ENCODE measurements at places on chromosomes 1 and 21.

GRCh38 chr1:166796620-166797236 is 42.5 kb upstream of the POGK start:
- DNase-seq: no peak

DNA sequence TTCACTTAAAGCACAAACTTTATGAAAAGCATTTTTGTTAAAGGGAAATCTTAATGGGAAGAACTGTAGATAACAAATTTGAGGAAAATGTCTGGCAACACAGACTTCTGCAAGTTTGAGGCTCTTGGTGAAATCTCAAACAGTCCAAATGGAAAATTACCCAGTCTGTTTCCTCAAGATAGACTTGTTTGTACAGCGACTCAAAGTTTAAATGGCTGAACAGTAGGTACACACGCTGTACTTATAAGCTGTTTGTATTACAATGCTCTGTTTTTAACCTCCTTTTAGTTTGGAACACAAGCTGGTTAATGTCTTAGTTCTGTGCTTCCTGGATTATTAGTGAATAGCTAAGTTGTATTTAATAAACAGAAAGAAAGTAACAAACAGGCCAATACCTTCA is 217.1 kb downstream of the NFIA start:
- DNase-seq: no peak

DNA sequence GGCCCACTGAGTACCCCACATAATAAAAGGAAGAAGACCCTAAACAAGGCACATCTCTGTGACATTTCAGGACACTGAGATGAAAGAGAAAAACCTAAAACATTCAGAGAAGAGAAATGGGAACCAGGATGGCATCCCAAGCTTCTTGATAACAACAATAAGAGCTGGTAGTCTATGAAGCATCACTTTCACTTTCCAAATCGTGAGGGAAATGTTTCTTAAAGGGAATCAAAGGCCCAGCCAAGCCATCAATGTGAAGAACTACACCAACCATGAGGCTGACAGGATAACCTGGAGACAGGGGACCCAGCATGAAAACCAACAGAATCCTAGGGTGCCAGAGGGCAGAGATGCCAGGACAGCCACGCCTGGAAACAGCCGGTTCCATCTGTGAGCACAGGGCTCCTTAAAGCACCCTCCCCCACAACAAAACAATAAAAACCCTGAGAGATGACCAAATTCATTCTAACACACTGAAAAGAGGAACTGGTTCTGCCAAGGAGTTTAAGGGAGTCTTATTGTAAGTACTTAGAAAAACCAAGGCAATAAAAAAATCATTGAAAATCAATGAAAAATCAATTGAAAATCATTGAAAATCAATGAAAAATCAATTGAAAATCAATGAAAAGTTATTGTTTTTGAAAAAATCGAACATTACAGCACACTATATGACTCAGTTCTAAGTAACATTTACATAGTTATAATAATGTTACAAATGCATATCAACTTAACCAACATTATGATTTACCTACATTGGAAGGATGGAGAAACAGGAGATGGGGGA is 141.5 kb upstream of the ERG start:
- no peak for DNase-seq

- no peak for DNase-seq
Observed at GRCh38 chr1:176029155-176029554, 177.9 kb downstream of the COP1 start.

DNA sequence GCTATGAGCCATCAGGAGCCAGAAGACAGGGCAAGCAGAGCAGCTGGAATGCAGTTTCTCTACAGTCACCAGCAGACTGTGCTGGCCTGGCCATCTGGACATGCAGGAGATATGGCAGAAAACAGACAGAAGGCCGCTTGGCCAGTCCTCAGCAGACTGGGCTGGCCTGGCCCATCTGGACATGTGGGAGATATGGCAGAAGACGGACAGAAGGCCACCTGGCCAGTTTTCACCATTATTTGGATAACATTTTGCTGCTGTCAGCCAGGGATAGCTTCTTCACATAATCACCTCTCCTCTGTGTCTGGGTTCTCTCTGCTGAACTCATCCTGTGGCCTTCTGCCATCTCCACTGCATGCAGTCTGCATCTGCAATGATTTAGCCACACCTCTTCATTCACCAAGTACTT is 25.0 kb upstream of the CACYBP start:
- DNase-seq: no peak

GRCh38 chr1:226692823-226693222 is 46.3 kb downstream of the ITPKB start:
- DNase-seq: no peak

DNA sequence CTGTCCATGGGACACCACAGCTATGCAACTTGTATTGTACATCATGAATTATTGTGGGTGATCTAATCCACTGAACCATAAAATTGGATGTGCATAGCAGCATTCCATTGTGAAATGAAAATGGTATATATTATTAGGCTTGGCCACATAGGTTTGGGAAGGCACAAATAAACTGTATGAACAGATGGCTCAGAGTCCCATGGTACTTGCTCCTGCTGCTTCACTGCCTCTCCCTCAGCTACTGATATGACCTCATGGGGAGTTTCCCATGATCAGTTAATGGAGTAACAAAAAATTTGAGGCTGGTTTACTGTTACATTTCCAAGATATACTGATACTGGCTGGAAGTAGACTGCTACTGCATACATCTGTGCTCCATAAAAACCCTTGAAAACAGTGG is 152.7 kb upstream of the NEGR1 start:
- no peak for DNase-seq

DNA sequence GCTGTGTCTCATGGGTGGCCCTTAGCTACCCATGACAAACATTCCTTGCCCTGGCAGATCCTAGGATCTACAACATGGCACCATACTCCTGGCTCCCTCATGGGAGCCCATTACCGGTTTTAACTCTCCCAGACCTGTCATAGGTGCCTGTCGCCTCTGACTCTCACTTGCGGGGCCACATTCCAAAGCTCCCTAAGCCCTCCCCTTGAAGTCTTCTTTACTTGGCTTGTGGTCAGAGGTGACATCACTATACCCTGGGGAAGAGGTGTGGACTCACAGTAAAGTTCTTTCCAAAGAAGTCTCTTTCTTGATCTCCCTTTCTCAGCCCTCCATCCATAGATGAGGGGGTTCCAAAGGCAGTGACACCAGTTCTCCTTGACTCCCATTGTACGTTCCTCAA is 5.4 kb upstream of the SLAMF9 start:
- no peak for DNase-seq

GRCh38 chr1:90502194-90502593 is 214.9 kb downstream of the BARHL2 start:
- no peak for DNase-seq

DNA sequence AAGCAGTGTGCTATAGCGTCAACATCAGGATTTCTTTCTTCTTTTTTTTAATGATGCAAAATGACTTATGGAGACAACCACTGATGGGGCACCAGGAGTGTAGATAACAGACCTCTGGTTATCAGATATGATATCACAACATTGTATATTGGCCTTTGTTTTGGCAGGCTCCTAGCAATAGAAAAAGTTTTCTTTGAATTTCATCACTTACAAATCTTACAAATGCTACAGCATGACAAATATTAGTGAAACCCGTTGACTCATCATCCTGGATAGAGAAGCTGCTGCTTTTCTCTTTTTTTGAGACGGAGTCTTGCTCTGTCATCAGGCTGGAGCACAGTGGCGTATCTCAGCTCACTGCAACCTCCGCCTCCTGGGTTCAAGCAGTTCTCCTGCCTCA is 92.9 kb downstream of the LTN1 start:
- DNase-seq: no peak

DNA sequence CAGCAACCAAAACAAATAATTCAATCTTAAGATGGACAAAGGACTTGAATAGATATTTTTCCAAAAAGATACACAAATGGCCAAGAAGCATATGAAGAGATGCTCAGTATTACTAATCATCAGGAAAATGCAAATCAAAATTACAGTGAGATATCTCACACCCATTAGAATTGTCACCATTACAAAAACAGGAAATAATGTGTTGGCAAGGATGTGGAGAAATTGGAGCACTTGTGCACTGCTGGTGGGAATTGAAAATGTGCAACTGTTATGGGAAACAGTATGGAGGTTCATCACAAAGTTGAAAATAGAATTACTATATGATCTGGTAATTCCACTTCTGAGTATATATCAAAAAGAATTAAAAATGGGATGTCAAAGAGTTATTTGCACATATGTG is 83.2 kb downstream of the SH3GLB1 start:
- DNase-seq: no peak

DNA sequence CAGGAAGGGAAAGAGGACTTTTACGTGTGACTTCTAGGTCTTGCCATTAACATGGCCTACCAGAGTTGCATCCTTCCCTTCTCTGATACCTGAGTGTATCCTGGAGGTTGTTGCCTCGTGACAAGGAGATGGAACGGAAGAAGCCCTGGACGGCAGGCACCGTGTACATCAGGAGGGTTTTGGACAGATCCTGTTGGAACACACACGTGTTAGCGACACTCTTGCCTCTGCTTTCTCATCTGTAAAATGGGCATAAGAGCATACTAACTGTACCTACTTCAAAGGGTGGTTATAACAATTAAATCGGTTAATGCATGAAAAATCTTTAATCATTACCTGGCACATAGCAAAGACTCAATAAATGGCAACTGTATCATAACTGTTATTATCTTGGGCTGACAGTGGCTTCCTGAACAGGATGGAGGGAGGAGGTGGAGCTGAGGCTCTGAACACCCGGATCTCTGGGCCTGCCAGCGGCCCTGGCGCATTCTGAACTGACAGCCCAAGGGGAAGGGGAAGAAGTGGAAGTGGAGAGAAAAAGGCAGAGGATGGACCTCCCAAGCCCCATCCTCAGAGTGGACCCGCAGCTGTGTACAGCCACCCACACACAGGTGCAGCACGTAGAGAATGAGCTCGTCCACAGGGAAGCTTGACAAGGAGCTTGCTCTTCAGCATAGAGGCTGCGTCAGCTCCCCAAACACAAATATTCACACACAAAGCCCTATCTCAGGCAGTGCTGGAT is 30.2 kb upstream of the EXOSC10 start:
- DNase-seq: no peak

DNA sequence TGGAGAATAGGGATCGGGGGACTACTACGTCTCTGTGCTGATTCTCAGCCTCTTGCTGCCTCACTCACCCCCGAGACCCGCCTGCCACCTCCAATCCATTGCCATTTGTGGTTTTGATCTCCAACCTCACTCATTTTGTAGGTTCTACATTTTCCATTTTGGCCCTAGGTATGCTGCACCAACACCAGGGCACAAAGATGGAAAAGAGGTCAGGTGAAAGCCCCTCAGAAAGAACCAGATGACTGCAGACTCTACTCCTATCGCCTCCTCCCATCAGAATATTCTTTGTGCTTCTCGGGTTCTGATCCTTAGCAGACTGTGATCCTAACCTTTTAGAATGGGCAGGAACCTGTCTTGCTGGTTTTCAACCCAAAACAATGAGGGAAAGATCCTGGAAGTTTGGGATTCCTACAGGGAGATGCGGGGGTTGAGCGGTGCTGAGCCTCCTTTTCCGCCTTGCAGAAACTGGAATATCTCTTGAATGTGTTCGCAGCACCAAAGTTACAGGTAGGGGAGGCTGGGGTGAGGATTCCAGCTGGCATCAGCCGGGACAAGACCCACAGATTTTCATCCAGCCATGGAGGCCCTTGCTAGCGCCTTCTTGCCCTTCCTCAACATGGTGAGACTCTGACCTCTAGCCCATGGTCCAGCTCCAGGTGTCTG is 53.1 kb downstream of the RHBG start:
- no peak for DNase-seq

GRCh38 chr1:13757693-13758092 is 57.7 kb downstream of the PRDM2 start:
- no peak for DNase-seq

- DNase-seq: no peak
Observed at GRCh38 chr1:2926447-2927055, 94.7 kb upstream of the ACTRT2 start.

DNA sequence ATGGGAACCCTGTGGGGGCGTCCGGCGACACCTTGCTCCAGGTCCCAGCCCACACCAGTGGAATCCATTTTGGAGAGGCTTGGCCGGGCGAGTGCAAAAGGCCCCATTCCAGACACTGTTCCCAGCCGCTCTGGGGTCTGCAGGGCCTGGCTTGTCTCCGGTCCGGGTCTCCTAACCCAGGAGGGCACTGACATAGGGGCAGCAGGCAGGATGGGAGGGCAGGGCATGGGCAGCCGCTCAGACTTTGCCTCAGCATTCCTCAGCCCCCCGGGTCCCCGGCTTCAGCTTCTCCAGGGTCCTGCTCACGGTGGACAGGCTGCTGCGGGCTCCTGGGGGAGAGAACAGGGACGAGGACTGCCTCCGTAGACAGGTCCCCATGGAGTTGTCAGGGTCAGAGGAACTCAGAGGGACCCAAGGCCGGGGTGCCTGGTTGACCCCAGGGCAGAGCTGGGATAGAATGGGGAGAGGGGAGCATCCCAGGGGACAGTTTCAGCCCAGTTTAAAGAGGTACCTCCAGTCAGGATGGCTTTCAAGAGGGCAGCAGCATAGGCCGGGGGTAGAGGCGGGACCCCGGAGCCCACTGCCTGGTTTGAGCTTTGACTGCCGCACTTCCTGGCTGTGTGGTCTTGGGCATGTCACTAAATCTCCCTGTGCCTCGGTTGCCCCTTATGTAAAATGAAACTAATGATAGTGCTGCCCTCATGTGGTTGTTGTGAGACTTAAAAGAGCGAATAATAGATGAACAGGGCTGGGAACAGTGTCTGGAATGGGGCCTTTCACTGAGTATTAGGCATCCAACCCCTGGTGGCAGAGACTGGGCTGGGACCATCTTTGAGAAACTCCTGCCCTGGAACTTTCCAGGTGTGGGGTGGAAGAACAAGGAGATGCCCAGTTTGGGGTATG is 3.7 kb downstream of the KNCN start:
- DNase-seq: no peak

GRCh38 chr1:184449916-184450315 is 63.1 kb downstream of the C1orf21 start:
- DNase-seq: no peak

GRCh38 chr1:11790880-11791715 is 14.7 kb downstream of the MTHFR start:
- no peak for DNase-seq

- no peak for DNase-seq
Observed at GRCh38 chr1:222417264-222417663, 130.6 kb downstream of the HHIPL2 start.

DNA sequence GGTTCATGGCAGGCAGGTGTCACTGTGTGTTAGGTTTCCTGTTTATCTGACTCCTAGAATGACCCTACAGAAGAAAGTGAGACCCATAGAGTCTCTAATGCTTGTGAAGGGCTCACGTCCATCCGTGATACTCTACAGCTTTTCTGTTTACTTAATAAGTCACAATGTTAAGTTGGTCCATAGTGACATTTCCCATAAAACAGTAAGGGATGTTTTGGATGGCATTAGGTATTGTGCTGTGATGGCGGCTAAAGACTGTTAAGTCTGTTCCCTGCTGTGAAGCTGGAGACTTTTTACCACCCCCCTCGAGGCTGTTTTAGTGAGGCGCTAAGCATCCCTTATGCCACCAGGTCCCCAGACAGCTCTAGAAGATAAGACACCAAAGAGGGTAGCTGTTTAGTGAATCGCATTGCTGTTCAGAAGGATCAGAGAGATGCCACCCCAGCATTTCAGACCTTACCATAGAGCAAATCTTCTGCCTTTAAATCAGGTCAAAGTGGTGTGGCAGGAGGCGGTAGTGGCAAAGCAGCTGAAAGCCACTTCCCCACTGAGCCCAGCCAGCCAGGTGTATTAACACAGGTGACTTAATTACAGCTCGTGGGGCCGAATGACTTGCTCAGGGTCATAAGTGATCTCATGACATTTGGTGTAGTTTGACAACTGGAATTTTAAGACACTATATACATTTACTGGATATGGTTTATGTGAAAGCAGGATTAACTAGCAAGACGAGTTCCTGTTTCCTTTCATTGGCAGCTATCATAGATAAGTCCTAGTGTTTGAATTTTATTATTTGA is 25.0 kb downstream of the SLC37A1 start:
- DNase-seq: no peak
